Stimulated activated CD8-positive, alpha-beta memory T cell treated with anti-CD3 and anti-CD28 coated beads, Interleukin-7, amount 100 ng/mL, for 1 hour (primary cell): ENCODE measurements at places on chromosomes 4 and X.

DNA sequence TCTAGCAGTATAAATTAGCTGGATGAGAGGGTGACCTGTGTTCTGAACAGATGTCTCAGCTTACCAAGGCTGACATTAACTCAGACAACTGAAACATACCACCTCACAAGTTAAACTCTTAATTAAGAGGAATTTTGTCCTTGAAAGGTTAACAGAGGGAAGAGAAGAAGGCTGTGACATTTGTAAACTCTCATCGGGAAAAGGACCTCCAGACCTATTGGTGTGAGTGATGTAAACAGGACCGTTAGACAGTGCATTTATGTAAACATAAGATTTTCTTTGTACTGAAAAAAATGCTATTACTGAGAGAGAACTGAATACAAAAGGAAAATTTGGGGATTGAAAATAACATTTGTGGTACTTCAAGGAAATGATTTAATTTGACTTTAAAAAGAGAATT is 308.4 kb upstream of the DIAPH2 start:
- no peak for DNase-seq

DNA sequence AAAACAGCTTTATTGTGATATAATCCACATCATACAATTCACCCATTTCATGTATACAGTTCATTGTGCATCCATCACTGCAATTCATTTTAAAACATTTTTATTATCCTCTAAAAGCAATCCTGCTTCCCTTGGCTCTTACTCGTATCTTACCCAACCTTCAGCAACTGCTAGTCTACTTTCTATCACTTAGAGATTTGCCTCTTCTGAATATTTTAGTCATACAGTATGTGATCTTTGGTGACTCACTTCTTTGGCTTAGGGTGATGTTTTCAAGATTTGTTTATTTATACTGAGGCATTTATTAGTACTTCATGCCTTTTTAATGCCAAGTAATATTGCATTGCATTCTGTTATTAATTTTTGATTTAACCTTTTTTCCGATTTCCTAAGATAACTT is 15.0 kb upstream of the MSMO1 start:
- DNase-seq, result no peak

GRCh38 chr4:105179539-105180401 is 33.1 kb downstream of the TET2 start:
- no peak for DNase-seq

DNA sequence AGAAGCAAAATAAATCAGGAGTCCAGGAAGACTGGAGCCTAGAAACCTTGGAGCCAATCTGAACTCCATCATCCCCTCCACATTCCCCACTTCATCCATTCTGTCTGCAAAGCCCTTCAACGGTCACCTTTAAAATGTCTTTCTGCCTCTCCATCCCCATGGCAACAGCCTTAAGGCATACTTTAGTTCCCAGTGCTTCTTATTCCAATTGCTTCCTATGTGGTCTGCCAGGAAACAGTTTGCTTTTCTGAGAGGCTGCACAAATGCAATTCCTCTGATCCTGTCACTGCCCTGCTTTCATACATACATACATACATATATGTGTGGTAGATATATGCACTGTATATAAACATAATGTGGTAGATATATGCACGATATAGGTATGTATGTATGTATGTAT is 786 bp upstream of the MAGEH1 start:
- no peak for DNase-seq

DNA sequence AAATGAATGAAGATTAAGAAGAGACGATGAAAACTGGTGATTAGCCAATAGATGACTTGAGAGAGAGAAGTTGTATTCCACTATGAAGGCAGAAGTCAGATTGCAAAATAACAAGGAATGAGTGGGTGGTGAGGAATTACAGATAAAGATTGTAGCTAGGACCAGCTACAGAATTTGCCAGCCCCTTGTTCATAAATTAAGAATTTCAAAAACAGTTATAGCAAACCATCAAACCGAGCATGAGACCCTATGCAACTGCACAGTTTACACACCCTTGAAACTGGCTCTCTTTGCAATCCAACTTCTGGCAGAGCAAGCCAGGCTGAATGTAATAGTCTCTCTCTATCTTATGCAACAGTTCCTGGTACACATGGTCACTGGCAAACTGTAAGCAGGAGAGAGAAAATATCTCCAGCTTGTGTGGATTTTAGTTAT is 35.2 kb downstream of the STAP1 start:
- no peak for DNase-seq

DNA sequence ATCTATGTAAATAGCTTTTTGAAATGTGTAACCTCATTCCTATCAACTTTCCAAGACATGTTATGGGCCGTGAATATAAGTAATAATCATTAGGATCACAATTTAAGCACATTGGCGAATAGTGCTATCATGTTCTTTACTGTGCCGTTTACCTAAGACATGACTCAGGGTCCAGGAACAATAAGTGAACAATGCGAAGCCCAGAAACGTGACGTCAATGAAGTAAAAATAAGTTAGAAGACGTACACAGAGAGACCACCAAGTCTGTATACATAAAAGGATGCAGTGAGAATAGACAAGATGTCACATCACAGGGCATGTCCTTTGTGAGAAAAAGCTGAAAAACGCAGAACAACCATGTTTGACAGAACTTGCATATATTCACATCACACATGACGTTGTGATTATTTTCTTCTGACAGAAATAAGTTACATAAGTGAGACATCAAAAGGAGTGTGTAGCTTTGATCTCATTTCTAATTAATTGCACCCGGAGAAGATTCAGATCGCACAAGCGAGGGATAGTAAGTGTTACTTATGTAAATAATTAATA is 49.4 kb upstream of the FAT1 start:
- DNase-seq, result no peak

DNA sequence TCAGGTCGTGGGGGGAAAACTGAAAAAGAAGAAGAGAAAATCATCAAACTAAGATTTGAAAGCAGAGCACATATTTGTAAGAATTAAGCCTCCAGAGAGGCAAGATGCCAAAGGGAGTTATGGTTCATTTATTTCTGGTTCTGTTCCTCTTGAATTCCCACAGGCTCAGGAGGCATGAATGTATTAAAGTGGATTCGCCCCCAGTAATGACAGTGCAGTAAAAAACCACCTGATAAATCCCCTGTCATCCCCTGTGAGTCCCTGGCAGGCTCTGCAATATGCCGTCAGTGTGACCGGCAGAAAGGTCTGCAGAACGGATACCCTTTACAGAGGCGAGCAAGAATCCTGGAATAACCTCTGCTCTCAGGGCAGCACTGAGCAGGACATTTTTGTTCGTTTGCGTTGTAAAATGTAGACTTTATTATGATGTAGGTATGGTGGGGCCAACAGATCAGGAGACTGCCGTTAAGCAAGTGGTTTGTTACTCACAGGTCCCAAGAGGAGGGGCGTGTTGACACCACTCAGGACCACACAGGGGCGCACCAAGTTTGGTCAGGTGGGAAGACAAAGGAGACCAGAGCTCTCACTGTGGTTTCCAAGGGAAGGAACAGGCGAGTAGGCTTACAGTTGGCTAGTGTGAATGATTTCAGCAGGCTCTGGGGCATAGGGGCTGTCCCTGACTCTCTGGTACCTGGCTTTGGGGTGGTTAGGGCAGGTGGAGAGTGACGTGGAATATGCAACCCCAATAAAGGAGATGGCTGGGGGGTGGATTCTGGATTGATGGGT is 75.3 kb downstream of the DHRSX start:
- DNase-seq, result no peak

DNA sequence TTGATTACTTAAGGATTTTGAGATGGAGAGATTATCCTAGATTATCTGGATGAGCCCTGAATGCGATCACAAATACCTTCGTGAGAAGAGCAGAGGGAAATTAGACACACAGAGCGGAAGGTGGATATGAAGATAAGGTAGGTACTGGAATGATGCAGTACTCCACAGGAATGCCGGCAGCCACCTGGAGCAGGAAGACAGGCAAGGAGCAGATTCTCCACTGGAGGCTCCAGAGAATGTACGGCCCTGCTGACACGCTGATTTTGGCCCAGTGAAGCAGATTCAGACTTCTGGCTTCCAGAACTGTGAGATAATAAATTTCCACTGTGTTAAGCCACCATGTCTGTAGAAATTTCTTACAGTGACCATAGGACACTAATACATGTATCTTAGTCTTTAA is 79.4 kb upstream of the PITX2 start:
- DNase-seq, result no peak

DNA sequence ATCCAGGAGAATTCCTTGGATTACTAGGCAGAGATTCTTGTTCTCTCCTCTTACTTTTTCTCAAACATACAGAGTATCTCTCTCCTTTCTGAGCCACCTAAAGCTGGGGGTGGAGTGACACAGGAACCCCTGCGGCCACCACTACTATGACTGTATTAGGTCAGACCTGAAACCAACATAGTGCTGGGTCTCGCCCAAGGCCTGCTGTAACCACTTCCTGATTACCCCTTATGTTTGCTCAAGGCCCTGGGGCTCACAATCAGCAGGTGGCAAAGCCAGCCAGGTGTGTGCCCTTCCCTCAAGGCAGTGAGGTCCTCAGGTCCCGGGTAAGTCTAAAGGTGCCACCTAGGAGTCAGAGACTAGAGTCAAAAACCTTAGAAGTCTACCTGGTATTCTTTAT is 166.4 kb downstream of the PARM1 start:
- no peak for DNase-seq

- DNase-seq, result no peak
These were observed 107.0 kb downstream of the NFKB1 start for GRCh38 chr4:102608190-102608589.

DNA sequence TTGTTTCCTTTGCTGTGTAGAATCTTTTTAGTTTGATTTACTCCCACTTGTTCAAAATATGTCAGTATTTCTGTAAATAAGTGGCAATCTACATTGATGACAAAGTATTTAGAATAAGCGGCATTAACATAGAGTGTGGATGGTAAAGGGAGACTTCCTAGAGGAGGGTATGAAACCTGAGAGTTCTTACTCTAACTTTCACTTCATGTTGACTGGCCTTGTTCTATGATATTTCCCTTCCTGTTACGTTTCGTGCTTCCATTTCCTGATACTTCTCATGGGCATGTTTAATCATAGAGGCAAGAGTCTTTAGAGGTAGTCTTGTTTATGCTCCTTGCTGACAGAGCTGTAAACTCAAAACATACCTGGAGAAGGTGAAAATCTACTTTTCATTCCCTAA is 408.9 kb downstream of the GLUD2 start:
- DNase-seq, result no peak

DNA sequence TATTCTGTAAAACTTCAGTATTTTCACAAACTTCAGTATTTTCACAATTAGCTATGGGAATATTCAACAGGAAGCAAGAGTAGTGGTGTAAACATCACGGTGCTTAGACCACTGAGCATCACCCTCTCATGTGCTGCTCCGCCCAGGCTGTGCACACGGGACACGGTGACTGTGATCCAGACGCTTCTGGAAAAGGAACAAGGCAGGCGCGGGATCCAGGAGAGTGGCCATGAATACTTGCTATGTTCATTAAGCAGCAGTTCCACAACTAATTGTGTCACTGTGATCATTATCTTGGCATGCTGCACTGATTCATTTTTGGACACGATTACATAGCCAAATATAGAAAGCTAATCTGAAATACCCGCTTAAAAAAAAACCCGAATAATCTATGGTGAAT is 19.6 kb upstream of the FAT1 start:
- no peak for DNase-seq

GRCh38 chrX:48493890-48494364 is 14.9 kb upstream of the PORCN start:
- DNase-seq, result no peak

- DNase-seq, result no peak
These were observed 196.9 kb downstream of the KLHL13 start for GRCh38 chrX:117919755-117920154.

DNA sequence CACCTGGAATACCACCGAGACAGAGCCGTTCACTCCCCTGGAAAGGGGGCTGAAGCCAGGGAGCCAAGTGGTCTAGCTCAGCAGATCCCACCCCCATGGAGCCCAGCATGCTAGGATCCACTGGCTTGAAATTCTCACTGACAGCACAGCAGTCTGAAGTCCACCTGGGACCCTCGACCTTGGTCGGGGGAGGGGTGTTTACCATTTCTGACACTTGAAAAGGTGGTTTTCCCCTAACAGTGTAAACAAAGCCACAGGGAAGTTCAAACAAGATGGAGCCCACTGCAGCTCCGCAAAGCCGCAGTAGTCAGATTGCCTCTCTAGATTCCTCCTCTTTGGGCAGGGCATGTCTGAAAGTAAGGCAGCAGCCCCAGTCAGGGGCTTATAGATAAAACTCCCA is 243.2 kb downstream of the RASL11B start:
- DNase-seq, result no peak

GRCh38 chrX:74434336-74434735 is 13.0 kb downstream of the SLC16A2 start:
- DNase-seq, result no peak

GRCh38 chr4:123477711-123478209 is 81.2 kb downstream of the SPRY1 start:
- DNase-seq, result no peak

- no peak for DNase-seq
These were observed 3.1 kb upstream of the TDO2 start for GRCh38 chr4:155900381-155900780.

DNA sequence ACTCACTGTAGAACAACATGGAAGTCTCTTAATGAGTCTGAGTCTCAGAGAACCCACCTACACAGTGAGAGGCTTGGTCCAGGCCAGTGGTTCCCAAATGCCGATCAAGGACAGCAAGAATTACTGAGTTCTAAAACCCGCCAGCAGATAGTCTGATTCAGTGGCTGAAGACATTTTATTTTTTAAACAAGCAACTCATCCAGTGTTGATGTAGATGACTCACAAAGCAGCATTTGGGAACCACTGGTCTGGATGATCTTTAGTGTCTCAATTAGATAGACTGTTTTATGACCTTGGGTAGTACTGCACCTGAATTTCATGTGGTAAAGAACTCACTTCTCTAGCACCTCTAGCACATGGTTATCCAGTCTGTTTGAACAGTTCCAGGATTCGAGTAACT is 193.6 kb downstream of the FBXW7 start:
- no peak for DNase-seq

DNA sequence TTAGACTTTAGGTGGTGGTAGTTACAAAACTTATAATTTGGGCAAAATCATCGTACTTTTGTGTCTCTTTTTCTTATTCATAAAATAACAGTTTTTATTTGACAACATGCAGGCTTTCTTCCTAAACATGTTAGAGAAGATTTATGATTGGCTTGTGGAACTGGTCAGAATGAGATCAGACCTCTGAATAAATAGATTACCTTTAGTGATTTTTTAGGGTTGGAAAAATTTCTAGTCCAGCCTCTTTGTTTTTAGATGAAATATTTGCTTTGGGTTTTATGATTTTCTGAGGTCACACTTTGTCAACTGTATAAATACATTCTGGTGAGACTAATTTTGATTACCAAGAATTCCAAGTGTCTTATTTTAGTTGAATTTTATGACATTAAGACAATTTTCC is 29.2 kb downstream of the MOB1B start:
- no peak for DNase-seq

GRCh38 chr4:10703766-10704429 is 19.3 kb upstream of the CLNK start:
- no peak for DNase-seq

DNA sequence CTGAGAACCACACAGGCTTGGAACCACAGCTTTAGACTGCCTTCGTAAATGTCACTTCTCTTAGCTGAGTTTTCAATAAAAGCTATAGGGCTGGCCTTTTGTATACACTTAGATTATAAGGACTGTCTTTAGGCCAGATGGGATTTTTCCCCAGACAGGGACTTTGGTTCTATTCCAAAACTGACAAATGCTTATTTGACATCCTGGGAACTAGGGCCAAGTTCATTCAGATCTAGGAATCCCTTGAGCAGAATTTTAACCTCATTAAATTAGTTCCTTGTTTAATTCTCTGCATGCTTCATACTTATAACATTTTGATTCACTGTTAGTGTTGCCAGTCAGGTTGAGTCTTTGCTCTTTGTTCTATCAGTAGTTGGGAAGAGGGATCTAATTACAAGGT is 23.1 kb downstream of the ZRSR2 start:
- DNase-seq, result no peak
